Prostate gland (tissue), 2 donors: ENCODE measurements at places on chromosomes 7 and 10. TPM values are rescaled to one million over a fixed set of nuclear protein-coding genes. Genes with fewer than 3 reads are reported as not detected.

Gene VWDE
- 3.2 TPM for total RNA-seq

DNA sequence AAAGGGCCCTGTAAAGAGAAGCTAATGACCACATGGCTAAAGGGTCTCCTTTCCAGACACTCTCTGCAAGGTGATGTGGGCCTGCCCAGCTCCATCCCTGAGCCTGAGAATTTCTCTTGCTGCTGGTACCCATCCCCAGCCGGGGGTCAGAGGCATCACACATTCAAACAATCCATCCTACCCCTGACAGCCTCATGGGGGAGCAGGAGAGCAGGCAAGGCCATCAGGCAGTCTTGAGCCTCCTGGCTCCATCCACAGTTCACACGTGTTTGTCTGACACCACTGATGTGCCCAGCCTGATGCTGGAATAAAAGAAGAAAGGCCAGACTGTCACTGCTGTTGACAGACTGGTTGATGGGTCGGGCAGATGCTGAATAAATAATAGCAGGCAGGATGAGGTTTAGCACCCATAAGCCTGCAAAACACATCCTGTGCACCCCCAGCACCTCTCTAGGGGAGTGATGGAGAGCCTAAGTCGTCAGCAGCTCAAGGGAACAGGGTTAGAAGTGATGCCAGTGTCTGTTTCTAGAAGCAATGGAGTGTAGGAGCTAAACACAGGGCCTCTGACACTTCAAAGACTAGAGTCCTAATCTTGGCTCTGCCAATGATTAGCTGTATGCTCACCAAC lies 43.5 kb downstream of the TLL2 start:
- H3K27me3 ChIP-seq: no peaks in the 10 kb centered on the region
- no peaks in the 10 kb centered on the region for H3K4me1 ChIP-seq
- no peak for DNase-seq
- no peak overlapping the region for H3K27ac ChIP-seq

DNA sequence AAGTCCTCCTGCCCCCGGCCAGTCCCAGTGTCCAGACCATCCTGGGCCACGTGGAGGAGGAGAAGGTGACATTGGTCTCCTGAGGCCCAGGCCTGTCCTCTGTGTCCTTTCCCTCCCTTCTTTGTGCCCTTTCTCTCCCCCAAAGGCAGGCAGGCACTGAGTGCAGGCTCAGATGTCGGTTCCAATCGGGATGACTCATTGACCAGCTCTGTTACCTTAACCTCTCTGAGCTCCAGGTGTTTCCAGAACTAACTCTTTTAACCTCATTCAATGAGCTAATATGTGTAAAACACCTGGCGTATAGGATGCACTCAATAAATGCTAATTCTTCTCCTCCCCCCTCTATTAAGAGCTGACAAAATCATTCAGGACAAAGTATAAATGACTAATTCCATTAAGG lies 25.7 kb downstream of the MACROH2A2 start:
- no peak overlapping the region for H3K27ac ChIP-seq
- no peak overlapping the region for H3K4me3 ChIP-seq
- H3K4me1 ChIP-seq: no peaks in the 10 kb centered on the region
- DNase-seq: no peak

- no peaks in the 10 kb centered on the region for H3K36me3 ChIP-seq
- H3K4me1 ChIP-seq: no peaks in the 10 kb centered on the region
- no peak overlapping the region for H3K27ac ChIP-seq
Observed at GRCh38 chr7:33494474-33494873, 365.1 kb downstream of the BBS9 start.

Gene IFIT3
- total RNA-seq: 6.4 TPM

- H3K27me3 ChIP-seq: no peaks in the 10 kb centered on the region
- H3K27ac ChIP-seq: no peak overlapping the region
- no peak for DNase-seq
- no peak overlapping the region for H3K4me3 ChIP-seq
- H3K4me1 ChIP-seq: no peaks in the 10 kb centered on the region
- H3K36me3 ChIP-seq: no peaks in the 10 kb centered on the region
Observed at GRCh38 chr7:17526621-17527020, 228.2 kb downstream of the AHR start.

- H3K4me3 ChIP-seq: no peak overlapping the region
- DNase-seq: no peak
- H3K36me3 ChIP-seq: no peaks in the 10 kb centered on the region
- H3K4me1 ChIP-seq: no peaks in the 10 kb centered on the region
Observed at GRCh38 chr10:67819768-67820204, 18.2 kb downstream of the DNAJC12 start.

Gene NEUROG3
- total RNA-seq: not detected

Gene COL13A1
- total RNA-seq: 2.1 TPM

Gene GDF2
- not detected for total RNA-seq

- no peaks in the 10 kb centered on the region for H3K27me3 ChIP-seq
- H3K4me3 ChIP-seq: no peak overlapping the region
- H3K36me3 ChIP-seq: no peaks in the 10 kb centered on the region
Observed at GRCh38 chr7:101764221-101764620, 53.2 kb upstream of the CUX1 start.

Gene ADAP1
- 5.9 TPM for total RNA-seq

Gene CALHM3
- 0.51 TPM for total RNA-seq

DNA sequence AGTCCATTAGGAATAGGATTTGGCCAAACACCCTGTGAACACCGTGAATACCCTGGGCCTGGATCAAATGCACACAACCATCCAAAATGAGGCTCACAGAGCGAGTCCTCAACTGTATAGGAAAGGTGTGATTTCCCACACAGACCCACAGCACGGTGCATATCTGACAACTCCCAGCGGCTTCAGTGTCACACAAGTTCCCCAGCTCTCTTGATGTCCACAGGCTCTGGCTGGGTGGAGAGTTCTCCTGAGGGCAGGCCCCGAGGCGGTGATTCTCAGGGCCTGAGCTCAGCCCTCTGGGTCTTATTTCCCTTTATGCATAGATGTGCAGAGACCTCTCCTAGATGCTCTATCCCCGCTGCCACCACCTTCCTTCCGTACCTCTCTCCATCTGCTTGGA lies 64.1 kb downstream of the SH3PXD2A start:
- DNase-seq: no peak
- no peaks in the 10 kb centered on the region for H3K36me3 ChIP-seq
- H3K4me3 ChIP-seq: no peak overlapping the region
- no peaks in the 10 kb centered on the region for H3K27me3 ChIP-seq
- H3K4me1 ChIP-seq: peaks cover 7% of the 10 kb centered on the region
- no peak overlapping the region for H3K27ac ChIP-seq

Gene KIF11
- 3.0 TPM for total RNA-seq

- no peaks in the 10 kb centered on the region for H3K36me3 ChIP-seq
- no peaks in the 10 kb centered on the region for H3K27me3 ChIP-seq
- H3K27ac ChIP-seq: no peak overlapping the region
- no peak overlapping the region for H3K4me3 ChIP-seq
- DNase-seq: no peak
Observed at GRCh38 chr10:34607894-34608293, 207.2 kb downstream of the PARD3 start.

DNA sequence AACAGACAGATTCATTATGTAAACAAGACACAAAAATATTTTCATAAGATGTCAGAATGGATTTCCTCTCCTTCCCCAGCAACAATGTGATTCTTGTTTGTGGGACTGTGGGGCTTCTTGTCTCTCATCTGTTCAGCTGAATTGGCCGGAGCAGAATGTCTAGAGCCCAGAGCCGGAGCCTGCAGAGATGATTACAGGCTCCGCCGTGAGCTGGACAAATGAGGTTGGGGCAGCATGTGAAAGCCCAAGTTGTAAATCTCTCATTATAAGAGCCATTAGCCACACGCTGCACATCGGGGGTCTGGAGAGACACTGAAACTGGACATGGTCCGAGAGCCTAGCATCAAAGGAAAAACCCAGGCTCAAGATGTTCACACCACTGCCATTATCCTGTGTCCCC lies 137.0 kb upstream of the ADAM12 start:
- no peak overlapping the region for H3K4me3 ChIP-seq
- no peak overlapping the region for H3K27ac ChIP-seq
- H3K36me3 ChIP-seq: no peaks in the 10 kb centered on the region
- DNase-seq: no peak
- H3K4me1 ChIP-seq: no peaks in the 10 kb centered on the region

Gene PDE6C
- not detected for total RNA-seq

DNA sequence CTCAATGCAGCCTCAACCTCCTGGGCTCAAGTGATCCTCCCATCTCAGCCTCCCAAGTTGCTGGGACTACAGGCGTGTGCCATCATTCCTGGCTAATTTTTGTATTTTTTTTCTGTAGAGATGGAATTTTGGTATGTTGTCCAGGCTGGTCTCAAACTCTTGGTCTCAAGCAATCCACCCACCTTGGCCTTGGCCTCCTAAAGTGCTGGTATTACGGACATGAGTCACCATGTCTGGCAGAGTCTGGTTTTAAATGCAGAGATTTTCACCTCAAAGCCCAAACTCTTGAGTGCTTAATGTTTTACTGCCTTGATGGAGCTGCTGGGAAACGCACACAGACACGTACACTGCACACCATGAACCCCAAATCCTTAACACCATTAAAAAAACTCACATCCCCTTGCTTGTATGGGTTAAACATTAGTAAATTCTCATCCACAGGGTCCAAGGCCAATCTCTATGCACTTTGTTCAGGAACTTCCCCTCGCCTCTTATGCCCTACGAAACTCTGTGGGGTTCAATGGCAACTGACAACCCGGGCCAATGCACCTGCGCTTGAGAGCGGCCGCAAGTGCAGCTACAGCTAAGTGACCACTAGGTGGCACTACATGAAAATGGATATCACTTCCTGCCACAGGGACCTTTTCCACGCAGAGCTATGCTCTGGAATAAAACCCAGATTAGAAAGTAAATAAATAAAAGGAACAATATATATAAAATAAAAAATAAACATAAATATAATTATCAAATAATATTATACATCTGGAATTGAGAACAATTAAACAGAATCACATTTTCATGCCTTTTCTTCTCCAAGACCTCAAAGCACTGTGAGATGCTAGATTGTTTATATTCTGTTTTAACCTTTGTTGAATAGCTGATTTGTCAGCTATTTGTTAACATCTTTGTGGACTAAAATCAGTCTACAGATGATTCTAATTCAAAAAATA lies 66.9 kb upstream of the AFAP1L2 start:
- H3K4me3 ChIP-seq: no peak overlapping the region
- no peak overlapping the region for H3K27ac ChIP-seq
- H3K36me3 ChIP-seq: no peaks in the 10 kb centered on the region
- no peaks in the 10 kb centered on the region for H3K4me1 ChIP-seq
- H3K27me3 ChIP-seq: no peaks in the 10 kb centered on the region

DNA sequence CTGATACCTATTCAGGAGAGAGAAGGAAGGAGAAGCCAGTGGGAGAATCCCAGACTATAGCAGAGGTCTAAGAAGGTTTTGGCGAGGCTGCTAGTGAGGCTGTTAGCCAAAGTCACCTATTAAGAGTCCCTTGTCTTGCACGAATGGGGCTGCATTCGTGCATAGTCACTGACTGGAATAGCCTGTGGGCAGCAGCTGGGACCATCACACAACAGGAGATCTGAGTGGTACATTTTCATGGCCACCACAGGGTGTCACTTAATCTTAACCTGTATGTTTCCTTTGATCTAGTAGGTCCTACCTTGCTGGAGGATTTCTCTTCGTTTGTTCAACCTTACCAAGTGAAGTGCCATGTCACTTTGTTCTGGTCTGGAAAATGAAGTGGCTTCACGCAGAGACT lies 319.9 kb downstream of the BMPER start:
- no peak for DNase-seq
- H3K4me1 ChIP-seq: no peaks in the 10 kb centered on the region
- no peak overlapping the region for H3K27ac ChIP-seq

GRCh38 chr10:51724038-51724437 lies 24.6 kb upstream of the CSTF2T start:
- H3K4me3 ChIP-seq: no peak overlapping the region
- DNase-seq: no peak
- no peaks in the 10 kb centered on the region for H3K4me1 ChIP-seq

Gene TAF5
- total RNA-seq: 3.7 TPM

DNA sequence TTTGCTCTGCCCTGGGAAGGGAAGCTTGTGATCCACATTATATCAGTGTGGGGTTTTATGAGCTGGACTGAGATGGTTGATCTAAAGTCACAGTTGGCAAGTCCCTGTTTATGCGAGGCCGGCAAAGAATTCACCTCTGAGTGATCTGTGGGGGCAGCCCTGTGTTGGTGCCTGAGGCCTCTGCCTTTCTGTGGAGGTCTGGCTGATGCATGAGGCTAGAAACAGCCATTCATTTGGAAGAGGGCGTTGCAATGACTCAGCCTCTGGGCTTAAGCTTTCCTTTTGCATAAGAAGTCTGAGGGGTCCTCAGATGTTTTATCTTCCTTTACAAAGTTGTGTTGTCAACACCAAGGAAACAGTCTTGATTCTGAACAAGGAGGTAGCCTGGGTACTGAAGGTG lies 126.9 kb downstream of the MGMT start:
- H3K4me1 ChIP-seq: no peaks in the 10 kb centered on the region
- H3K27ac ChIP-seq: no peak overlapping the region
- no peaks in the 10 kb centered on the region for H3K27me3 ChIP-seq
- DNase-seq: no peak
- no peak overlapping the region for H3K4me3 ChIP-seq

- no peak overlapping the region for H3K4me3 ChIP-seq
- no peaks in the 10 kb centered on the region for H3K36me3 ChIP-seq
Observed at GRCh38 chr7:150363872-150364271, 4.8 kb upstream of the REPIN1 start.

Gene LRRTM3
- 2.3 TPM for total RNA-seq

Gene RARRES2
- total RNA-seq: 98.8 TPM

- no peak for DNase-seq
- no peaks in the 10 kb centered on the region for H3K4me1 ChIP-seq
- no peak overlapping the region for H3K4me3 ChIP-seq
- no peaks in the 10 kb centered on the region for H3K27me3 ChIP-seq
Observed at GRCh38 chr10:15627617-15628196, 92.0 kb downstream of the ITGA8 start.

DNA sequence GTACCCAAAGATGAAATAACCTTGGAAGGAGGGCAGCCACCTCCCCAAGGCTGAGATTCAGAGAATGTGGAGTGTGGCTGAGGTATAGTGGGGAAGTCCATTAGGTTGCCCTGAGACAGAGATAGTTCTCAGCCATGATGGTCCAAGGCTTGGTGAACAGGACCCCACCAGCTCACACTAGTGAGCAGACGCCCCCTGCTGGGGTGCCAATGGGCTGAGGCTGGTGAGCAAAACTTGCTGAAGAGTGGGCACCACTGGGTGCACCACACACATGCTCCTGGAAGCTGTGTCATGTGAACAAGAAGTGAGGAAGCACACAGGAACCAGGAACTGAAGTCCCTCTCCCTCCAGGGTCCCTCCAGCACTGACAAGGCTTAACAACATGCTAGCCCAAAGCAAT lies 8.9 kb downstream of the FBXL13 start:
- no peaks in the 10 kb centered on the region for H3K4me1 ChIP-seq
- DNase-seq: no peak
- no peak overlapping the region for H3K27ac ChIP-seq

Gene SPDYE2B
- not detected for total RNA-seq

- H3K27ac ChIP-seq: no peak overlapping the region
- H3K4me1 ChIP-seq: peaks cover 4% of the 10 kb centered on the region
- no peak overlapping the region for H3K4me3 ChIP-seq
Observed at GRCh38 chr10:92203919-92204623, 86.8 kb downstream of the CPEB3 start.

Gene UBE2D1
- 9.8 TPM for total RNA-seq

GRCh38 chr10:4662576-4663161 lies 163.3 kb upstream of the AKR1E2 start:
- H3K27me3 ChIP-seq: no peaks in the 10 kb centered on the region
- H3K36me3 ChIP-seq: no peaks in the 10 kb centered on the region
- H3K4me3 ChIP-seq: no peak overlapping the region
- H3K27ac ChIP-seq: peak overlapping the region; percentile 60

- no peak overlapping the region for H3K27ac ChIP-seq
- no peak for DNase-seq
- H3K4me1 ChIP-seq: no peaks in the 10 kb centered on the region
- peaks cover 8% of the 10 kb centered on the region for H3K27me3 ChIP-seq
- no peak overlapping the region for H3K4me3 ChIP-seq
Observed at GRCh38 chr10:132846631-132847415, 60.9 kb upstream of the NKX6-2 start.
